ENCODE measurements at places on chromosomes 5 and 9.

- no peak for DNase-seq
These were observed 4.7 kb downstream of the MAN2A1 start for GRCh38 chr5:109694451-109694891.

DNA sequence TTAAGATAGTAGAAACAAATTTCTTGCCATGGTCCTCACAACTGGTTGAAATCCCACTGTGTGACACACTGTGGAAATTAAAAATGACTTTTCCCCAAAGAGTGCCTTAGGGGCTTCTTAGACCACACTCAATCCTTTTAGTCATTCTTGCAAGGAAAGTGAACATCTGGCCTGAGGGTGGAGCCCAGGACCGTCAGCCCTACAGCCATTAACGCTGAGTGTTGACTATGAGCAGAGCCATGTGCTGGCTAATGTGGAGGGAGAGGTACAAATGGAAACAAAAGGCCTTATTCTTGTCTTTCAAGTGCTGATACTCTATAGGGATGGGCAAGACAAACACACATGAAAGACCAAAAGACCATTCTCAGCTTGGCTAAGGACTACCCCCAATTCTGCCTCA lies 456.5 kb downstream of the ZSWIM6 start:
- DNase-seq = no peak

GRCh38 chr9:114532561-114533237 lies 27.4 kb upstream of the WHRN start:
- DNase-seq = no peak

DNA sequence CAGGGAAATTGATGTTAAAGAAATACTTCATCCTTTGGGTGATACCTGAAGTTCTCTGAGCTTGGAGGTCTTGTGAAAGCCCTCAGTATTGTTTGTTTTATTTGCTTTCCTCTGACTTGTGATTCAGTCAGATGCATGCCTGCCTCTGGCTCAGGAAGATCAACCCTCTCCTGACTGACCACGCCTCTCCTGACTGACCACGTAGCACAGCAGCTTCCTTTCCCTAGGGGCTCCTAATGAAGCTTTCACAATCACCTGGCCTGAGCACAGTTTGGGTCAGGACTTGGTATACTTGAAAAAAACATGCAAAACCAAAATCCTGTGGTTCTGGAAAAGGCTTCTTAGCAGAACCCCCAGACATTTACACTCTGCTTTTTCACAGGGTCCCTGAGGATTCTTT lies 3.8 kb downstream of the TGFBI start:
- no peak for DNase-seq

DNA sequence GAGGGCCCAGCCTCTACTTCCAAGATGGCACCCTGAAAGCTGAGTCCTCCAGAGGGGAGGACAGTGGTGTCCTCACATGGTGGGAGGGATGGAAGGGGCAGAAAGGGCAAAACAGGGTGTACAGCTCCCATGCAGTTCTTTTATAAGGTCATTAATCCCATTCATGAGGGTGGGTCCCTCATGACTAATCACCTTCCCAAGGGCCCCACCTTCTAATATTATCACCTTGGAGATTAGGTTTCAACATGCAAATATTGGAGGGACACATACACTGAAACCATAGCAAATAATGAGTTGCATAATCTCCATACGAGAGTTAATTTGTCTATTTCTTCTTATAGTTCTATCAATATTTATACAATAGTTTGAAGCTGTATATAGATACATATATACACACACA lies 5.8 kb upstream of the ZBTB43 start:
- no peak for DNase-seq

- DNase-seq = no peak
These were observed 459.9 kb upstream of the NMUR2 start for GRCh38 chr5:152864991-152865390.

DNA sequence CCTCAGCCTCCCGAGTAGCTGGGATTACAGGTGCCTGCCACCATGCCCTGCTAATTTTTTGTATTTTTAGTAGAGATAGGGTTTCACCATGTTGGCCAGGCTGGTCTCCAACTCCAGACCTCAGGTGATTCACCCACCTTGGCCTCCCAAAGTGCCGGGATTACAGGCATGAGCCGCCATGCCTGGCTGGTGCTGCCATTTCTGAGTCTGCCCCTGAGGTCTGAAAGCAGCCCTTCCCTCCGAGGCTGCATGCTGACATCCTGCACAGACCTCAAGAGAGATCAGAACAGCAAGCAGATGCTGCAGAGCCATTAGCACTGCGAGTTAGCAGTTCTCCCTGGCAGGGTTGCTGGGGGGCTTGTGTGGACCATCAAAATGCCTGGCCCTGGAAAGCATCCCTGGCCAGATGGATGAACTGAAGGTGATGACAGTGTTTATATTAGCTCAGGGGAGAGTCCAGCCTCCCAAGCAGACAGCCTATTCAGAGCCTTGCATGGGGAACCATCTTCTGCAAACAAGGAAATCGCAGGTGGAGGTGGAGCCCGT lies 176.5 kb upstream of the PANK3 start:
- no peak for DNase-seq
